ENCODE measurements at places on chromosomes 6 and 20.

GRCh38 chr20:4084096-4084495, 68.7 kb upstream of the RNF24 start:
- no peak for DNase-seq

DNA sequence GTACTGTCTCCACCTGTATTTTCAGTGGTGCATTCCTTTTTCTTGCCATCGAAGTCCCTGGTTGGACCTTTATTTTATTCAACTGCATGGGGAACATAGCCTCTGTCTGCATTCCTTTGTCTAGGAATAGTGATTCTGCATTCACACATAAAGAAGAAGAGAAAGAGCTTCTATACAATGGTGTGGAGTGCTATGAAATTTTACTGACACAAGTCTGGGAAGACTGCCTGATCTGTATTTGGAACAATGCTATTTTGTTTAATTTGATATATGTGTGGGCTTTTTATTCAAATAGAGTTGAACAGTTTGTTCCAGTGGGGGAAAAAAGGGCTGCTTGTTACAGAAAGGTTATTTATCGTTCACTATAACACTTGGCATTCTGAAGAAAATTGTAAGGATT, 375.7 kb upstream of the POU3F2 start:
- no peak for DNase-seq

DNA sequence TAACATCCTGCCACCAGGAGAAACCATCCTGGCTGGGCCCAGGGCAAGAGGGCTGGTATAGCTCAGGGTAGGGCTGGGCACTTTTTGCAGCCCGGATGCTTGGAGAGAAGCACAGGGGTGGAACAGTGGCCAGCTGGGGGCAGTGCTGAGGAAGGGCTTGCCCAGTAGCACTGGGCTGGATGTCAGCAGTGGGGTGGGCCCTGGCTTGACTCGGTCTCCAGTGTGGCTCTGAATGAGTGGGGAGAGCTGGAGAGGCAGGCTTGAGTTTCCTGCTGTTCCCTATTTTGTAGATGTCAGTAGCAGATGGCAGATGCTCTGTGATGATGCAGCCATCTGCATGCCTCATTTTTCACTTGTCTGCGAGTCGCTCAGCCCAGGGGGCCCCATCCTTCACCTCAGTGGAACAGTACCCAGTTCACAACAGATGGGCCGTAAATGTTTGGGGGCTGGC, 56.3 kb upstream of the TULP1 start:
- peak; percentile 48 for DNase-seq

GRCh38 chr6:121830736-121831135, 395.3 kb downstream of the GJA1 start:
- peak; percentile 64 for DNase-seq

- DNase-seq, result peak; percentile 30
Measured at GRCh38 chr20:8305449-8305978, 173.4 kb downstream of the PLCB1 start.

- no peak for DNase-seq
Measured at GRCh38 chr6:30487926-30488325, 1.4 kb upstream of the HLA-E start.

DNA sequence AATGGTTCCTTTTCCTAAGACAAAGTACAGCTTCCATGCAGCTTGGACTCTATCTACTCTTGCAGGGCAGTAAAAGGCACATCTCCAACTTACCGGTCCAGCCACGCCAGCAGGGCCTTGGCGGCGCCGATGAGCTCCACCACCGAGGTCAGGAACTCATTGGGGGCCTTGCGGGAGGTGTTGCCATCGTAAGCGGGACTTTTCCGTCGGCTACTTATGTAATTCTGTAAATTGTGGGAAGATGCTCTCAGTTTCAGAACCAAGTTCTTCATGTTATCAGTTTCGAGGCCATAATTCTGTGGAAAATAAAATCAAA, 68.5 kb downstream of the CNKSR3 start:
- DNase-seq, result no peak

DNA sequence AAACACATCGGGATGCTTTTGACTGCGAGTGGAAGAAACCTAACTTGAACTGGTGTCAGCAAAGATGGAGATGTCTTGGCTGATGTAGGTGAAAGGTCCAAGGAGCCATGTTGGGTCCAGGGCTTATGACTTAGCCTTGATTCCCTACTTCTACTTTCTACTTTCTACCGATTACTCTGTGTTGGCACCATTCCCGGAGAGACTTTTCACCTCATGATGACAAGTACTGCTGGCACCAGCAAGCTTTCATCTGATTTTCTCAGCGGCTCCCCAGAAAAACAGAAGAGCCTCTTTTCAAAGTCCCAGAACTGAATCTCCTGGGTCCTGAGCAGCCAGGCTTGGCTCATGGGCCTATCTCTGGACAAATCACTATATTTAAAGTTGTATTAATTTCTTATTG, 4.9 kb upstream of the EDN3 start:
- no peak for DNase-seq

DNA sequence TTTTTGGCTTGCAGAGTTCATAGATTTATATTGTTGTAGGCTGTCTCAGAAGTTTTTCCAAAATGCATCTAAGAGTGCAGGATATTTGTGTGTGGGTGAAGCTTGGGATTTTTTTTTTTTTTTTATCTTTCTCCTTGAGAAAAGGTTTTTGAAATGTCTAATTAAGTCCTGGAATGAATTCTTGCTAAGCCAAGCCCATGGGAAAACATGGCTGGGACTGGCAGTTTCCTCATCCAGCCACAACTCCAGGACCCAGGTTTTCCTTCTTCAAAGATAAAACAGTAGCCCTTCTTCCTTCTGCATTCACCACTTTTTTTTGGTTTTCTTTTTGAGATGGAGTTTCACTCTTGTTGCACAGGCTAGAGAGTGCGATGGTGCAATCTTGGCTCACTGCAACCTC, 242.5 kb upstream of the JAG1 start:
- DNase-seq, result no peak

DNA sequence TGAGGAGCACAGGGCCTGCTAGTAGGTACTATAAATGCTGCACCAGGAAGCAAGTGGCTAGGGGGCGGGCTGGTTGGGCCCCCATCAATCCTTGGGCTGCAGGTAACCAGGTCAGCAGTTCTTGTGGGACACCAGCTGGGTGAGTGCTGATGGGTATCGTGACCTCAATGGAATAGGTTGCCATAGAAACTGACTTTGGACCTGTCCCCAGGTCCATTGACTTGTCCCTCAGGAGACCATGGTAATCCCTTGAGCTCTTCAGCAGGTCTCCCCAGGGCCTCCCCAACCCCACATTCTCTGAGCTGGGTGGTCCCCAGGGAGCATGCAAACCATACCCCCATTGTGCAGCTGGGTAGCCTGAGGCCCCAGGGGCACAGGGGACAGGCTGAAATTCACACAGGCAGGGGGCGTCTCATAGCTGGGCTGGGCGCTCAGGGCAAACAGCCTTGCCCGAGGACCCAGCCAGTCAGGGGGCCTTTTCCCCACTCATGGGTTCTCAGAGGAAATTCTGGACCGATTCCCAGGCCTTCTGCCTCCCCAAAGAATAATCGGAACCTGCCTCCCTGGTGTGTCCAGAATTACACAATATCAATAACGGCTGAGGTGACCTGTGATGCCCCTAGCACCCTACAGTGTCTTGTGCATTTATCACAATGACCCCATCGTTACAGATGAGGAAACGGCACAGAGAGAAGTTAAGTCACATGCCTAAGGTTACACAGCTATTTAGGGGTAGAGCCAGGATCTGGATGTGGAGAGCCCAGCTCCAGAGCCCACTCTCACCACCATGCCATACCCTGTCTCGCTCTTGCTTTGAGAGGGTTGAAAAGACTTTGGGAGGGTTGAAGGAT, 35.9 kb downstream of the SRC start:
- no peak for DNase-seq

DNA sequence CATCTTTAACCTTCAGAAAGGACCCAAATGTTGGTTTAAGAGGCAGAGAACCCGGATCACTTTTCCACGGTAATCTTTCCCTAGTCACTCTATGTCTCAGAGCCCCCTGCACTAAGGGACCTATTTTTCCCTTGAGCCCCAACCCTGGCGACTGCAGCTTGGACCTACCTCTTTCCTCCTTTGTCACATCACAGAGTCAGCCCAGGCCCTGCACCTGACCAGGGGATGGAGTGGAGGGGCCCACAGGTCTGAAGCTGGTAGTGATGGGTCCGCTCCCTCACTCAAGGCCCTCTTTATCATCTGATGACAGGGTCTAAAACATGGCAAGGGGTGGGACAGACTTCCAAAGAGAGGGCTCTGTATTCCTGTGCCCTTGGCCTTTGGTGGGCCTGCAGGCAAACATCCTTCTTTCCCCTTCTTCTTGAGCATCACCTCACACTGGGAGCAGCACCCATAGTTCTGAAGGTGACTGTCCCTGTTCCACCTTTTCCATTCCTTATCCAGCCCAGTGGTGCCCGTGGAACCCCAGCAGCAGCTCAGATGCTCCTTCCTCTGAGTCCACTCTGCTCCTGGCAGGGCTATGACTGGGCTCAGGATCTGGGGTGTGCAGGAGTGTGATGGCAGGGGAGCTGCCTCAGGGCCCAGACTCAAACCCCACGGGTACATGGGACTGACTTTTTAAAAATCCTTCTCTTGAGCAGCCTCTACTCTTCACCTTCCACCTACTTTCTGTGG, 6.3 kb downstream of the RAET1L start:
- DNase-seq, result no peak

GRCh38 chr6:35262596-35262995, 3.1 kb downstream of the ZNF76 start:
- DNase-seq, result no peak

- no peak for DNase-seq
Measured at GRCh38 chr6:90000864-90001731, 106.8 kb downstream of the GJA10 start.

DNA sequence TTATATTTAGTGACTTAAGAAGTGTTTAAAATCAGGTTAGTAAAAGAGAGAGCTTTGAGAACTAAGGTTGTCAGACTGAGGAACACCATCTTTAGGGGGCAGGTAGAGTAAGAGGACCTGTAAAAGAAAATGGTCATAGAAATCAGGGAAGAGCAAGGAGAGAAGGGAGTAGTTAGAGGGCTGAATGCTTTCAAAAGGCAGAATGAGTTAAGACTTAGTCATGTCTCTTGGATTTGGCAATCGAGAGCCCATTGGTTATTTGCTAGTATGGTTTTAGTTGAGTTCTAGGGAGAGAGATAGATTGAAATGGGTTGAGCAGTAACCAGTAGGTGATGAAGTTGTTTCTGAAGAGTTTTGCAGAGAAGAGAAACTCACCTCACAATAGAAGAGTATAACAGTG, 51.1 kb downstream of the RALGAPB start:
- DNase-seq, result no peak

- DNase-seq, result peak; percentile 54
Measured at GRCh38 chr6:11535801-11536230, 1.7 kb upstream of the TMEM170B start.

DNA sequence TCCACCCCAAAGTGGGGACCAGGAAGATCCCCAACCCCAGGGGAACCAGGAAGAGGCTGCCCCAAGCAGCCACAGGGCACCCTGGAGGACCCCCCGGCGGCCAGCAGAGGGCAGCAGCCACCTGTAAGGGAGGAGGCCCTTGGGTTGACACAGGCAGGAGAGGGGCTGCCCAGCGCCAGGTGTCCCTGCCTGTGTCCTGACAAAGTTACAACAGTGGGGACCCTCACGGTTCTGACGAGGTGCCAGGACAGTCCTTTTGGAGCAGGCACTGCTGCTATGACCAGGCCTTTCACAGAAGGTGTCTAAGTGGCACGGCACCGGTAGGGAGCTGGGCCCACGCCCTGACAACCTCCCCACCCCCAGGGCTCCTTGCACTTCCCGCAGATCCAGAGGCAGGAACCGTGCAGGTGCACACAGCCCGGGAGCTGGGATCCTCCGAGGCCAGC, 176.7 kb downstream of the BMP7 start:
- peak; percentile 81 for DNase-seq

DNA sequence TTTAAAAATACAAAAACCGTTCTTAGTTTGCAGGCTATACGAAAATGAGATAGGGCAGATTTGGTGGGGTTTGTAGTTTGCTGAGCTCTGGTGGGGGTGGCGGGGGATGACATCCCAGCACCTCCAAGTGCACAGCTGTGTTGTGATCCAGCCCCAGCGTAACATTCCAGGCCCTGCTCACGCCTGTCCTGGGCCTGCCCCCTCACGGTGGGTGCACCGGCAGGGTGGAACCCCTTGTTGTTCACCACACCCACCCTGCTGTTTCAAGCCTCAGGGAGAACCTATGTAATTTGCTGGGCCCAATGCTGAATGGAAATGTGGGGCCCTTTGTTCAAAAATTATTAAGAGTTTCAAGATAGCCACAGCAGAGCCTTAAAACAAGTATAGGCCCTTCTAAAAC, 25.0 kb downstream of the ARMC2 start:
- DNase-seq, result no peak

DNA sequence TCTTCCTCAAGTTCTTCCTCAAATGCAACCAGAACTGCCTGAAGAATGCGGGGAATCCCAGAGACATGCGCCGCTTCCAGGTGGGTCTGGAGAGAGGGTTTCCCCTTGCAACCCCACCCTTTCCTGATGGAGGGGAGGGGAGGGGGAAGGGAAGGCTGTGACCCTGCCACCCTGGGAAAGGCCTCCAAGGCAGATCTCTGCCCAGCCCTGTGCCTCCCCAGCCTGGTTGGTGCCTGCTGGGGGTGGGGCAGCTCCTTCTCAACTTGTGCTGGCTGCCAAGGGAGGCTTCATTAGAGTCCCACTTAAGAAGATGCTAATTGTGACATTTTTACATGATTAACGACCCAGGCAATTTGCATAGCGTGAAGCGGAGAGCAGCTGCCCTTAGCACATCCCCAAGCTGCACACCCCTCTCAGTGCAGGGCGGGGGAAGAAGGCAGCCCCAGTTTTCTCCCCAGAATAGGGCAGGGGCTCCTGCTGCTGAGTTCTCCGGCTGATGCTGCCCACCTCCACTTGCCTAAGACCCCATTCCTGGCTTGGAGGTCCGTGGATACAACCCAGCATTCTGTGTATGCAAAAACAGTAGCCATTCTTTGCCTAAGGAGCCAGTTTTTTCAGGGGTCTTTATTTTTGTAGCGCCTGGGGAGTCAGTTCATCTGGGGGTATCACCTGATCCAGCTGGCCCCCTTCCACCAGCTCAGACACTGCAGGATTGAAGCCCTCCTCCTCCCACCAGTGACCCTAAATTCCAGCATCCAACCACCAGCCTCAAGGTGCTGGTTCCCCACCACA, 51.7 kb downstream of the CPXM1 start:
- no peak for DNase-seq

GRCh38 chr20:38297916-38298674, 5.9 kb upstream of the BPI start:
- DNase-seq, result no peak
